ENCODE measurements at places on chromosomes 6 and 20.

DNA sequence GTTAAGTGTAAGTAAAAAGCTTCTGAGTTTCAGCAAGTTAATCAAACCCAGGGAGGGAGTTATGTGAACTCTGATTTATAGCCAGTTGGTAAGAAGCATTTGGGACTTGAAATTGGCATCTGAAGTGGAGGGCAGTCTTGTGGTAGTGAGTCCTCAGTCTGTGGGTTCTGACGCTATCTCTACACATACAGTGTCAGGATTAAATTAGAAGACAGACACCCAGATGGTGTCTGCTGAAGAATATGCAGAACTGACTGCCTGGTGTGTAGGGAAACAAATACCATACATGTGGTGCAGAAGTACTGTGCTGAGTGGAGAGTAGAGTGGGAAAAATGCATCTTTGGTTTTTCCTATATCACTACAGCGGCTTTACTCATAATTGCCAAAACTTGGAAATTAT lies 43.5 kb upstream of the PLN start:
- DNase-seq: no peak

DNA sequence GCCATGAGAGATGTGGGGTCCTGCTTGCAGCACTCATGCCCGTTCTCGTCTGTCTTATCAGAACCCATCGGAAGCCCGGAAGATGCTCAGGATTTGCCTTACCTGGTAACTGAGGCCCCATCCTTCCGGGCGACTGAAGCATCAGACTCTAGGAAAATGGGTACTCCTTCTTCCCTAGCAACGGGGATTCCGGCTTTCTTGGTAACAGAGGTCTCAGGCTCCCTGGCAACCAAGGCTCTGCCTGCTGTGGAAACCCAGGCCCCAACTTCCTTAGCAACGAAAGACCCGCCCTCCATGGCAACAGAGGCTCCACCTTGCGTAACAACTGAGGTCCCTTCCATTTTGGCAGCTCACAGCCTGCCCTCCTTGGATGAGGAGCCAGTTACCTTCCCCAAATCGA lies 8.3 kb downstream of the PI16 start:
- no peak for DNase-seq

DNA sequence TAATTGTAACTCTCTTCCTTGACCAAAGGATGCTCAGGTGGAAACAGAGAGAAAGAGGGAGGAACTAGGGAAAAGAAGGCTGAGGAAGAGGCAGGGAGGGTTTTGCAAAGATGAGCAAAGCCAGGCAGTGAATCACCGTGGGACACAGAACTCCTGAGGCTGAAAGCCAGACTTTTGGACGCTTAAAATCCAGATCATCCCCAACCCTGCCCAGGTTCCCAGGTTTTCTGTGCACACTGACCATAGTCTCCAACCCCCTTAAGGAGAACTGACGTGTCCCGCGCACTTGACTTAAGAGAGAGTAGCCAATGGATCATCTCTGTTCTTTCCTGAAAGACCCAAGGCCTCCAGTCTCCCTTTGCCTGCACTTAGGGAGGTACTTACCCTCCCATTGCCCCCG lies 75.3 kb downstream of the LRFN2 start:
- DNase-seq: no peak

DNA sequence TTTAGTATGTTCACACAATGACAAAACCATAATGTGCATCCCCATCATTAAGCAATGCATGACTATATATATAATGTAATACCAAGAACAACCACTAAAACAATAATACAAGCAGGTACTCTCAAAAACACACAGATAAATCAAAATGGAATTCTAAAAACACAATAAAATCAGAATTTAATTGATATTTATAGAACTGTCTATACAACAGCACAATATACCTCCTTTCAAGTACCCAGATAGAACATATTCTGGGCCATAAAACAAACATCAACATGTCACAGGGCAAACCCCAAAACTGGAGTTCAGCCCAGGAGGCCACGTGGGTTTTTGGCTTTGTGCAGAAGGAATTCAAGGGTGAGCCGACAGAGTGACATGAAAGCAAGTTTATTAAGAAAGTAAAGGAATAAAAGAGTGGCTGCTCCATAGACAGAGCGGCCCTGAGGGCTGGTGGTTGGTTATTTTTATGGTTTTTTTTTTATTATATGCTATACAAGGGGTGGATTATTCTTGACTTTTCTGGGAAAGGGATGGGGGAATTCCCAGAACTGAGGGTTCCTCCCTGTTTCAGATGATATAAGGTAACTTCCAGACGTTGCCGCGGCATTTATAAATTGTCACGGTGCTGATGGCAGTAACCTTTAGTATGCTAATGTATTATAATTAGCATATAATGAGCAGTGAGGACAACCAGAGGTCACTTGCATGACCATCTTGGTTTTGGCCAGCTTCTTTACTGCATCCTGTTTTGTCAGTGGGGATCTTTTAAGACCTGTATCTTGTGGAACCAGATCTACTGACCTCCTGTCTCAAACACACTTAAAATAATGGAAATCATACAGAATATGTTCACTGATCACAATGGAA lies 5.6 kb downstream of the RAB23 start:
- DNase-seq: no peak
